ENCODE measurements at places on chromosomes 1 and 21.
A peak's percentile ranks its signal among the peaks of the same experiment; 100 is the strongest.

GRCh38 chr1:244052016-244052727, 1.1 kb downstream of the ZBTB18 start:
- no peak overlapping the region for H3K4me3 ChIP-seq
- no peak for DNase-seq
- peaks cover 17% of the 10 kb centered on the region for H3K4me1 ChIP-seq
- H3K27ac ChIP-seq = no peak overlapping the region
- H3K36me3 ChIP-seq = no peaks in the 10 kb centered on the region

DNA sequence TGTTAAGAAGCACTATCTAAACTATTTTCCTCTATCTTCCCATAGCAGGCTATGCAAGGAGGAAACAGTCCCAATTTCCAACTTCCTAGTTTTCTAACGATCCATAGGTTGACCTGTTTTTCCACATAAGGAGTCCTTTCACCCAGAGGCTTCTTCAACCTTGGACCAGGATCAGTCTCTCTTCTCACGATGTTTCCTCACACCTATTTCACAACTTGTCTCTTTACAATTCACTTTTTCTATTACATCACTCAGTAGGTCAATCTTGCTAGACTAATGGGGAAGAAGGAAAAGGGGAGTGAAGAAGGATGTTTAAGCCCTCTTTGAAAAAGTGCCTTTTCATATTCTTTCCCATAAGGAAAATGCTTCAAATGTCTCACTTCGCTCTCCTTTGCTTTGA, 15.9 kb downstream of the PALMD start:
- peaks cover 2% of the 10 kb centered on the region for H3K27me3 ChIP-seq
- no peak overlapping the region for H3K27ac ChIP-seq
- no peaks in the 10 kb centered on the region for H3K4me1 ChIP-seq
- no peak overlapping the region for H3K4me3 ChIP-seq
- no peaks in the 10 kb centered on the region for H3K36me3 ChIP-seq
- DNase-seq = no peak

DNA sequence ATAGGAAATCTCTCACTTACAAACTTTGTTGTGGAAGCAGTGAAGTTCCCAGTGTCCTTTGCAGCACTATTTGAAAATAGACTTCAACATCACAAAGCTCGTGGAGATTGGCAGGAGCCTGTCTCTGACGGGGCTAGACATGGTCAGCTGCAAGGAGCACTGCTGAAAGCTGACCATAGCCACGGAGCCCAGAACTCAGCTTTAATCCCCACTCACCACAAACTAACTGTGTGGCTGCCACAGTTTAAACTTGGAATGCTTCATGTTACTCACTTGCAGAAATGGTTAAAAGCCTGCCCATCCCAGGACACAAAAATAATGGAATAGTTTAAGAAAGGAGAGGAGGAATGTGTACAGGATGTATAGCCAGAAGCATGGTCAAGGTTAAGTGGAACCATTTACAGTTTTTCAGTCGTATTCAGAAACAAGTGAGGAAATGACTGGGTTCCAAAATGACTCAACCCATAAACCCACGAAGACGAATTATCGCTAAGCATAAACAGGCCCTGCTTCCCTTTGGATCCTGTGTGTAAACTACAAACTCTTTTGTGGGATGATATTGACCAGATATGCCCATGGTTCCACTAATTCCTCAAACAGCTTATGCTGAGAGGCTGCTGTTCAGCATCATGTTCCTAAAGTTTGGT, 18.2 kb downstream of the DNALI1 start:
- H3K4me1 ChIP-seq = peaks cover 59% of the 10 kb centered on the region
- H3K27me3 ChIP-seq = no peaks in the 10 kb centered on the region
- peaks cover 79% of the 10 kb centered on the region for H3K36me3 ChIP-seq
- DNase-seq = no peak

DNA sequence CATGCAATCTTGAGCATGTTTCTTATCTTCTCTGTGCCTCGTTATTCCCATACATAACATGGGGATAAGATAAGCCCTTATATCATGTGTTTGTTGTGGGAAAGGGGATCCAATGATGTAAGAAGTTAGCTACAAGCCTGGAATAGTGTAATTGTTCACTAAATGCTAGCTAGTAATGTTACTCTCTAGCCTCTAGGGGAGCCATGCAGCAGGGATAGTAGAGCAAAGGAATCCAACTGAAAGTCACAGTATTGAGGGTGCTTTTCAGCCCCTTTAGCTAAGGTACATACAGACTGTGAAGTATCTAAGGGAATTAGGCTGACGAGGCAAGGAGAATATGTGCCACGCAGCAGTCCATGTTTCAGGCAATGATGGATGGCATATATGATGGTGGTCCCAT, 46.9 kb downstream of the IL23R start:
- no peak for DNase-seq
- peaks cover 56% of the 10 kb centered on the region for H3K4me1 ChIP-seq
- no peaks in the 10 kb centered on the region for H3K27me3 ChIP-seq
- no peak overlapping the region for H3K27ac ChIP-seq
- H3K4me3 ChIP-seq = no peak overlapping the region

GRCh38 chr1:187203257-187203656, 374.5 kb downstream of the PLA2G4A start:
- no peak for DNase-seq
- no peaks in the 10 kb centered on the region for H3K36me3 ChIP-seq
- H3K27me3 ChIP-seq = no peaks in the 10 kb centered on the region
- H3K4me1 ChIP-seq = peaks cover 3% of the 10 kb centered on the region

DNA sequence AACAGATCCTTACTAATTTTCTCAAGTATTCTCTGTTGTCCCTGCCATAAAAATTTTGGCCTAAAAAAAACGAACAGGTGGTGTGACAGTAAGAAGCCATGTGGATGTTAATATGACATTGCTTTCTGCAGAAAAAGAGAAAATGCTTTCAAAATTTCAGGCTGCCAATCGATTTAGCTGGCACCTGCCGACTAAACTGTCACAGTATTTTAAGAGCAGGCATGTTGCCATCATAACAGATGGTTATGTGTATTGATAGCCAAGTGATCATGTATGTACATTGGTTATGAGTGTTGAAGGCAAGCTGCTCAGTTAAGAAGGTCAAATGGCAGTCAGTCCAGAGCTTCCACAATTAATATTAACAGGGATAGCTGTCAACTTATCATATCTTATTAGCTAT, 1017.0 kb downstream of the MRPL39 start:
- no peak overlapping the region for H3K27ac ChIP-seq
- no peak for DNase-seq
- H3K27me3 ChIP-seq = no peaks in the 10 kb centered on the region
- no peaks in the 10 kb centered on the region for H3K4me1 ChIP-seq
- H3K36me3 ChIP-seq = no peaks in the 10 kb centered on the region

DNA sequence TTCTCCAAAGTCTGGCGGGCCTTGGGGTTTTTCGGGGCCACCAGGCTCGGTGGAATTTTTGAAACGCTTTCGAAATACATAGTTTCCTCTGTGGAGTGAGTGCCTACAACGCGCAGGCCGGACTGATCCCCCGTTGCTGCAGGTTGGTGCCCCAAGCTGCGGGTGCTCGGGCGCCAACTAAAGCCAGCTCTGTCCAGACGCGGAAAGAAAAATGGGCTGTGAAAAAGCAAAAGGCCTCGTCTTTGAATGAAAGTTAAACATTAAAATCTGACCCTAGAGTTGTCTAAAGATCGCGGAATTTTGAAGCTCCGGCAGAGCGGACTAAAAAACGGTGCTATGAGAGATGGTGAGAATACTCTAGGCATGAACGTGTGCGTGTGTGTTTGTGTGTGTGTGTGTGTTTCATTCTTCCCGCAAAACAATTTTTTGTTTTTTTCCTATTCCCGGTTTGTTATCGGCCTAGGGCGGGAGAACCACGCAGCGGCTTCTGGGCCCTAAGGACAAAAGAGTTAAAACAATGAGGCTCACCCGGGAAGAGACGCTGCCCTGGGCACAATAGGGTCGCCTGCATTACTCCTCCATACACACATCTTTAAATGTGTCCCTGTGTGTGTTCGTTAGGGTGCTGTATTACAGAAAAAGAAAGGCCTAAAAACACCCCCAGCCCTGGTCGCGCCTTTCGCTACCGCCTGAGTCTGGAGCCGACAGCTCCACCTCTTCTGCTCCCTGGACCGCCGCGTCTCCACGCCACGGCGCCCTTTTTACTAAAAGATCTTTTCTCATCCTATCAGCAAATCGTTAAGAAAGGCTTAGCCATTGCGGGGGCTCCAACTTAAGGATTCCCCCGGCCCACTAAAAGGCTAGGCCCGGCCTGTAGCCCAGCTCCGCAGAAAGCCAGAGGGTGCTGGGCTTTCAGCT, 3.2 kb downstream of the TBX15 start:
- H3K4me3 ChIP-seq = peak overlapping the region; percentile 25
- peaks cover 28% of the 10 kb centered on the region for H3K4me1 ChIP-seq
- H3K36me3 ChIP-seq = peaks cover 12% of the 10 kb centered on the region
- DNase-seq = no peak
- no peak overlapping the region for H3K27ac ChIP-seq

DNA sequence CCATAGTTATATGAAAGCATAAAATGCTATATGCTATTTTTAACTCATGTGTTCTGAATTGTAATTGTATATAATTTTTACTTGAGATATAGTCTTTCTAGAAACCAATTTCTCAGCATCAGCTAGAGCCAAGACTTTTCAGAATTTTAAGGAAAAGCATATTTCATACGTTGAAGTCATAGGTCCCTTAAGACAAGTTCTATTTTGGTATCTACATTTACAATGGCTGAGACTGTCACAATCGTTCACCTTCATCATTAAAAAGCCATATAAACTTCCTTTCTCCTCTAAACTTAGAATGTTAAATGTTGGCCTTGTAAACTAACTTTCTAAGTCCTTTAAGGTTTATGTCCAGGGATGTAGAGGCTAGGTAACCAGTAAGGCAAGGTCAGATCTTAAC, 104.1 kb downstream of the LRRC40 start:
- H3K27me3 ChIP-seq = peaks cover 1% of the 10 kb centered on the region
- no peak for DNase-seq
- no peaks in the 10 kb centered on the region for H3K4me1 ChIP-seq
- no peak overlapping the region for H3K4me3 ChIP-seq
- H3K27ac ChIP-seq = no peak overlapping the region
- H3K36me3 ChIP-seq = no peaks in the 10 kb centered on the region

DNA sequence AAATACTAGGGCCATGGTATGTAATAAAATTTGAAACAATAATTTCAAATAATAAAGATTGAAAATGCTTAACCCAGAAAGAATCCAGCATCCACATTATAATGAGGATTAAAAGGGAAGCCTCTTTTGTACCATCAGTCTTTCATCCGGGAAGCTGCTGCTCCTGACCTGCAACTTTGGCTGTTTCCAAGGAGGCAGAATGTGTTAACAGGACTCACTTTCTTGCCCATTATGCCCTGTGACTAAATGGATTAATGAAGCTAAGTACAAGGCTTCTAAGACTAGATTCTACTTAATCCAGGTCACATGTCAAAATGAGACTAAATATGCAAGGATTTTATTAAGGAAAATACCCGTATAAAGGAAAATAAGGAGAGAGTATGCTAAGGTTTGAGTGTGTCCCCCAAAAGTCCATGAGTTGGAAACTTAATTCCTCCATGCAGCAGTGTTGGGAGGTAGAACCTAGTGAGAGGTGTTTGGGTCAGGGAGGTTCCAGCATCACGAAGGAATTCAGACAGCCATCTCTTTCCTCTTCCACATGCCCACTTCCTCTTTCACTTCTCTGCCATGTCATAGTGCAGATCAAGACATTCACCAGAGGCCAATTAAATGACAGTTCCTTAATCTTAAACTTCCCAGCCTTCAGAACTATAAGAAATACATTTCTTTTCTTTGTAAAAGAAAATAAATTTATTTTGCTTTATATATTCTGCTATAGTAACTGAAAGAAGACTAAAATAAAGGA, 27.7 kb downstream of the FMO2 start:
- DNase-seq = no peak
- H3K27ac ChIP-seq = no peak overlapping the region
- peaks cover 2% of the 10 kb centered on the region for H3K4me1 ChIP-seq
- peaks cover 8% of the 10 kb centered on the region for H3K27me3 ChIP-seq
- no peaks in the 10 kb centered on the region for H3K36me3 ChIP-seq

DNA sequence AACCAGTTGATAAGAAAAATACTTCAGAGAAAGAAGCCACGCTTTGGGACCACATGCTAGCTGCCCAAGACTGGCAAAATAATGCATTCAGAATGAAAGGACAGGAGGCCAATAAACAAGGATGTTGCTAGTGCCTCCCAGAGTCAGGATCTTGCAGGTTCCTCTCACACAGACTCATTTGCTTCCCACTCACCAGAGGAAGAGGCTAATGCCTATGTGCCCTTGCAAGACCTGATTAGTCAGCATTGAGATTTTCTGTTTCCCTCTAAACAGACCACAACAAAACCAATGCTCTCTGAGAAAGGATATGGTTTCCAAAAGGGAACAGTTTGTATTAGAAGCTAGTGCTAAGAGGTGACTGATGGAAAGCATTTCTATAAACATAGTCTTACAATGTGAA, 85.7 kb downstream of the NRDC start:
- peaks cover 44% of the 10 kb centered on the region for H3K36me3 ChIP-seq
- H3K27ac ChIP-seq = peak overlapping the region; percentile 72
- no peak overlapping the region for H3K4me3 ChIP-seq
- no peaks in the 10 kb centered on the region for H3K27me3 ChIP-seq
- no peak for DNase-seq
- peaks cover 11% of the 10 kb centered on the region for H3K4me1 ChIP-seq

DNA sequence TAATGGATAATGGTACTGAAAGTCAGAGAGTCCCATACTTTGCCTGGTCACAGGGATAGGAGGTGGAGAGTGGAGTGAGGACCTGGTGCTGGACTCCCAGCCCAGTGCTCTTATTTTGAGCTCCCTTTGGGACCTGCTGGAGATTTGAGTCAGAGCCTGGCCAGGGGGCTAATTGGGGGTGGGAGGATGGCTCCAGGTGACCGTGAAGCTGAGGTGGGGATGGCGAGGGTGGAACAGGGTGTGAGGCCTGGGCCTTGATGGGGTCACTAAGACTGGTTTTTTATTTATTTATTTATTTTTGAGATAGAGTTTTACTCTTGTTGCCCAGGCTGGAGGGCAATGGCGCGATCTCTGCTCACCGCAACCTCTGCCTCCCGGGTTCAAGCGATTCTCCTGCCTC, 17.8 kb downstream of the AMPD2 start:
- H3K4me1 ChIP-seq = peaks cover 26% of the 10 kb centered on the region
- no peak for DNase-seq
- no peak overlapping the region for H3K4me3 ChIP-seq
- no peaks in the 10 kb centered on the region for H3K36me3 ChIP-seq
- H3K27me3 ChIP-seq = no peaks in the 10 kb centered on the region

All from activated naive CD8-positive, alpha-beta T cell treated with anti-CD3 and anti-CD28 coated beads, Interleukin-2, amount 50 U/mL, for 24 hours (primary cell).